ENCODE measurements at places on chromosomes 5 and 9. TPM values are rescaled to one million over a fixed set of nuclear protein-coding genes. Genes with fewer than 3 reads are reported as not detected.

- no peak for DNase-seq
Measured at GRCh38 chr5:2239201-2239910, 356.6 kb upstream of the IRX4 start.

GRCh38 chr9:112502175-112502946 is 15.7 kb downstream of the KIAA1958 start:
- DNase-seq, result no peak

- DNase-seq, result no peak
Measured at GRCh38 chr5:64693636-64694035, 3.3 kb downstream of the SHISAL2B start.

DNA sequence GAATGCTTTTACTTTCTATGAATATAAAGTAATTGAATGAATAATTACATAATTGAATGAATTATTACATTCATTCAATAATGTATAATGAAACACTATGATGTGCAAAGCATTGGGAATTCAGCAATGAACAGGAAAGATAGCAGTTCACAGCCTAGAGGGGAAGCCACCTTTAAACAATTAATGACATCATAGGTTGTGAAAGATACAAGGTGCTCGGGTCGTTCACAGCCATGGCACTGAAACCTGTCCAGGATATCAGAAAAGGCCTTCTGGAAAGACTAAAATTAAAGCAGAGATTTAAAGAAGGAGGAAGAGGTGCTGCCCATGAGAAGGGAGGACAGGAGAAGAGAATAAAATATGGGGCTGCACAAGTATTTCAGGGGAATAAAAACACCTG is 171.4 kb upstream of the KLF4 start:
- DNase-seq, result no peak

GRCh38 chr5:112869948-112870347 is 8.9 kb downstream of the SRP19 start:
- no peak for DNase-seq

CDK9 gene
- 105 TPM for total RNA-seq
